ENCODE measurements at places on chromosomes 4 and X. TPM values are rescaled to one million over a fixed set of nuclear protein-coding genes. Genes with fewer than 3 reads are reported as not detected.

IL21 gene
- not detected for total RNA-seq

SORCS2 gene
- 5.8 TPM for total RNA-seq

USP26 gene
- total RNA-seq, result not detected

MCF2 gene
- 0.12 TPM for total RNA-seq

AKAP4 gene
- total RNA-seq, result 0.10 TPM

MMRN1 gene
- not detected for total RNA-seq

MAOB gene
- 0.14 TPM for total RNA-seq

BEX1 gene
- not detected for total RNA-seq

NDNF gene
- not detected for total RNA-seq

FAM241A gene
- total RNA-seq, result 0.76 TPM

ETDA gene
- not detected for total RNA-seq

CENPVL3 gene
- total RNA-seq, result 0.17 TPM

SYAP1 gene
- total RNA-seq, result 21.2 TPM

FAM199X gene
- total RNA-seq, result 18.7 TPM

GPR143 gene
- total RNA-seq, result 0.15 TPM

CFI gene
- total RNA-seq, result 0.37 TPM

PHKA1 gene
- total RNA-seq, result 30.8 TPM

DCAF4L1 gene
- total RNA-seq, result 0.14 TPM

PROM1 gene
- 0.56 TPM for total RNA-seq

CT45A3 gene
- not detected for total RNA-seq

STPG2 gene
- not detected for total RNA-seq

KCNE5 gene
- total RNA-seq, result 0.20 TPM

MSANTD1 gene
- total RNA-seq, result 0.21 TPM

BTK gene
- total RNA-seq, result 0.18 TPM

GSX2 gene
- not detected for total RNA-seq

ADGRG2 gene
- total RNA-seq, result 9.3 TPM

AMTN gene
- not detected for total RNA-seq

ELF4 gene
- 23.0 TPM for total RNA-seq

PALLD gene
- total RNA-seq, result 67.9 TPM

FGFRL1 gene
- total RNA-seq, result 14.6 TPM

MAGEA8 gene
- not detected for total RNA-seq

CFAP47 gene
- 0.02 TPM for total RNA-seq

ANK2 gene
- 0.72 TPM for total RNA-seq

ATP2B3 gene
- total RNA-seq, result 0.31 TPM

ARX gene
- 0.38 TPM for total RNA-seq

NR3C2 gene
- total RNA-seq, result 0.08 TPM

ZIC3 gene
- not detected for total RNA-seq

SPANXN4 gene
- total RNA-seq, result not detected

CDX4 gene
- not detected for total RNA-seq

Data from A549 treated with Hydrocortisone at 1 μM for 4 hours (cell line).